Activated T-helper 2 cell treated with anti-CD3 and anti-CD28 coated beads, Interferon-gamma antibody, Interleukin-2, Interleukin-4, amounts not matched to agents 10 μg/mL and 5 μg/mL and 100 μg/mL, durations not matched to agents 14 hours and 24 hours and 36 hours (primary cell): ENCODE measurements at places on chromosomes 6 and 20. TPM values are rescaled to one million over a fixed set of nuclear protein-coding genes. Genes with fewer than 3 reads are reported as not detected.

Gene SLC22A3
- not detected in 2 replicates for total RNA-seq

Gene DEFB132
- total RNA-seq: not detected in 2 replicates

Gene SAMD3
- total RNA-seq: 3.2 and 3.4 TPM in 2 replicates

Gene VEGFA
- total RNA-seq: 50.7 and 55.2 TPM in 2 replicates

Gene FAM83C
- not detected in 2 replicates for total RNA-seq

Gene POLR1C
- 60.8 and 63.8 TPM in 2 replicates for total RNA-seq

Gene LGSN
- total RNA-seq: not detected in 2 replicates
